ENCODE measurements at places on chromosomes 6 and 20.

GRCh38 chr20:46999801-47000465 is 105.3 kb downstream of the EYA2 start:
- no peak for DNase-seq

DNA sequence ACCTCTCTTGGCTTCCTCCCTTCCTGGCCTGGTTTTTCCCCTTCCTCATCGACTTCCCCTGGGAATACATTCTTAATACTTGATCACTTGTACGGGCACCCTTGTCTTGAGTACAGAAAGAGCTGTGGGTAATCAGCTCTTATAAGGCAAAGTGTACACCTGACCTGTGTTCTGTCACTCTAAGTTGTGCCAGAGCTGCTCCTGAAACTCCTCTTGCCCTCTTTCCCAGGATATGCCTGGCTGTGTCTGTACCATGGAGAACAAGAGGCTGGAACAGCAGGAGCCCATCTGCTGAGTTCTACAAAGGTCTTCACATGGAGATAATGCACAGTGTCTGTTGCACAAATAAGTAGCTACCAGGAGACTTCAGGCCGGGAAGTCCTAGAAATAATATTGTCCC is 110.1 kb downstream of the FOXA2 start:
- DNase-seq, result no peak

DNA sequence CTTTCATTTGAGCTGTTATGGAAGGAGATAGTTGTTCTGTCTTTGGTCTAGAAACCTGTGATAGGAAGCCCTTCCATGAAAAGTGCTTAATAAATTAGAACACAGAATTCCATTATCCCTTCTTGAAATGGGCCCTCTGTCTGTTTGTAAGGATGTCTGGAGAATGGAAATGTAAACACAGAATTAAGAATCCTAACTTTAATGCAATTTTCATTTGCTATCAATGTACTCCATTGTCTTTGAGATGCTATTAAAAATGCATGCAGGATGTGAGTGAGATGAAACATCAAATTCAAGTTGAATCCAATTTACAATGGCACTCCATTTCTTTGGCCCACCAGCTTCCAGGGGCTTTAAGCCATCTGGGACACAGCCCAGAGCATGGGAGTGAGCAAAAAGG is 13.9 kb upstream of the AARS2 start:
- no peak for DNase-seq

DNA sequence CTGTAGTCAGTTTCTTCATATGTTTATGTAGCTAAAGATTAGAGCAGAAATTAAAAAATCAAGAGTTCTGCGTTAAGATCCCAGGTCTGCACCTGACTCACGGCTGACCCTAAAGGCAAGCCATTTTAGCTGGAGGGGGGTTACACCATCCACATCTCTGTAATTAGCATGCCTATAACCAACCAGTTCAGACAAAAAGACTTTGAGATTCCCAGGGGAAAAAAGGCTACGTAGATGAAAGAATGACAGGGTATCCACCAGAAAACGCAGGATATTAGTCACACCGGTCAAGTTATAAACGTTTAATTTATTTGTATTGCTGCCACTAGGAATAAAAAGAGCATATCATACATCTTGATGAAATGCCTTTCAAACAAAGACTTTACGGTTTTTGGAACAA is 299.1 kb downstream of the FOXC1 start:
- DNase-seq, result no peak

- DNase-seq, result no peak
Observed at GRCh38 chr20:31857861-31858759, 12.2 kb downstream of the DUSP15 start.

DNA sequence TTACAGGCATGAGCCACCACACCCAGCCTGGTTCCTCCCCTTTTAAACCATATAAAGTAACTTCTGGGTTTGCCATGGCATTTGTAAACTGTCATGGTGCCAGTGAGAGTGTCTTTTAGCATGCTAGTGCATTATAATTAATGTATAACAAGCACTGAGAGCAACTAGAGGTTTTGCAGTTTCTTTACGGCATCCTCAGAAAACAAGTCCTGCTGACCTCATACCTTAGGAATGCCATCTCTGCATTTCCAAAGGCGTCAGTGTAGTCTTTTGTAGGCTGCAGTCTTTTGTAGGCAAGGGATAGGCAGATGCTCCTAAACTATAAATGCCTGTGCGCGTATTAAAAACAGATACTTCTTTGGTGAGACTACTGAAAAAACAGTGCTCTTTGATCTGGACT is 75.0 kb upstream of the EZR start:
- peak; percentile 25 for DNase-seq

DNA sequence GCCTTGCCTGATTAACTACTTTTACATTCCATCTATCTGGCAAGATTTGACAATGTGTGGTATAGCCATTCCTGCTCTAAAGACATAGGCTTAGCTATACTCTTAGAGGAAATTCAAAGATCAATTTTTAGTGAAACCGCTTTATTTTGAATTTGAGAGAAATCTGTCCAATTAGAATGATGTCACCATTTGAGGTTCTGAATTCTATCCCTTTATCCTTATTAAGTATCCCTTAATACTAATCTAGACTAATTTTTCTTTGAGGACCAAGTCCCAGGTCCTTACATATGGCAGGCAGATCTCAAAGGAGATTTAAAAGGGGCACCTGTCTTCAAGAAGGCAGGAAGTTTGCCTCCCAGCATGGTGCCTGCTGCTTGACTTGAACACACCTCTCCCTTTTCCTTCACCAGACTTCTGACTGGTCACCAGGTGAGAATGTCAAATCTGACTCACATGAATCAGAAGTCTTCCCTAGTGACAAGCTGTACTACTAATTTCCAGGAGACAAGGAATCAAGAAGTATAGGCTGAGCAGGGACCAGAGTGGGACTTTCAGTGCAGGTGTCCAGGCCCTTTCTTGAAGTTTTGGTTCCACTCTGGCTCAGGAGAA is 15.0 kb upstream of the MRAP2 start:
- DNase-seq, result no peak

GRCh38 chr20:44866703-44867335 is 18.7 kb upstream of the YWHAB start:
- DNase-seq, result no peak

GRCh38 chr6:150627585-150628025 is 27.9 kb downstream of the PLEKHG1 start:
- DNase-seq, result no peak

DNA sequence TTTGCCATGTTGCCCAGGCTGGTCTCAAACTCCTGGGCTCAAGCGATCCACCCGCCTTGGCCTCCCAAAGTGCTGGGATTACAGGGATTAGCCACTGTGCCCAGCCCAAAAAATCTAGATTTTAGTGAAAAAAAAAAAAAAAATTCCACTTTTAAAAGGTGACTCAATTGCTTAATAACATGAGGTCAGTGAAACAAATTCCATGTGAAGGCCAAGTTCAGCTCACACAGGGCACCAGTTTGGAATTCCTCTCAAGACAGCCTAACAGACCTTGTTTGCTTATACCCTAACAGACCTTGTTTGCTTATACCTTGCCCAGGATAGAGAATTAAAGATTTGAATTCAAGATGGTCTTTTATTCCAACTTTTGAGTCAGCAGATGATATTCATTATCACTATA is 5.1 kb downstream of the RRBP1 start:
- DNase-seq, result no peak

- no peak for DNase-seq
Observed at GRCh38 chr20:5862703-5863039, 87.7 kb downstream of the TRMT6 start.

DNA sequence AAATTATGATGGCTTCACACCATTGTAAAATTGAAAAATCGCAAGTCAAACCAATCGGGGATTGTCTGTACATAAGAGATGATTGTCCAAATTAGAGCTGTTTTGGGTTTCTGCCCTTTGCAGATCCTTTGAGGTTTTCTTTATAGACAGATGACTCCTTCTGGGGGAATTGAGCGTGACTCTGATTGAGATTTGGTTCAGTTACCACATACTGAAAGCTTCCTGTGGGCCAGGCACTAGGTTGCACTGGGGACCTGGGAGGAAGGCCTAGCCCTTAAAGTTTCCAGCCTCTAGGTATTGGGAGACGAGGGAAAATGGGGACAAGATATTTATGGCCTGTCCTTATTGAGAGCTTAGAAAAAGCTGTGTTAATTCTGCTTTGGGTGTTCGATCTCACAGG is 9.2 kb downstream of the VAPB start:
- DNase-seq, result no peak

DNA sequence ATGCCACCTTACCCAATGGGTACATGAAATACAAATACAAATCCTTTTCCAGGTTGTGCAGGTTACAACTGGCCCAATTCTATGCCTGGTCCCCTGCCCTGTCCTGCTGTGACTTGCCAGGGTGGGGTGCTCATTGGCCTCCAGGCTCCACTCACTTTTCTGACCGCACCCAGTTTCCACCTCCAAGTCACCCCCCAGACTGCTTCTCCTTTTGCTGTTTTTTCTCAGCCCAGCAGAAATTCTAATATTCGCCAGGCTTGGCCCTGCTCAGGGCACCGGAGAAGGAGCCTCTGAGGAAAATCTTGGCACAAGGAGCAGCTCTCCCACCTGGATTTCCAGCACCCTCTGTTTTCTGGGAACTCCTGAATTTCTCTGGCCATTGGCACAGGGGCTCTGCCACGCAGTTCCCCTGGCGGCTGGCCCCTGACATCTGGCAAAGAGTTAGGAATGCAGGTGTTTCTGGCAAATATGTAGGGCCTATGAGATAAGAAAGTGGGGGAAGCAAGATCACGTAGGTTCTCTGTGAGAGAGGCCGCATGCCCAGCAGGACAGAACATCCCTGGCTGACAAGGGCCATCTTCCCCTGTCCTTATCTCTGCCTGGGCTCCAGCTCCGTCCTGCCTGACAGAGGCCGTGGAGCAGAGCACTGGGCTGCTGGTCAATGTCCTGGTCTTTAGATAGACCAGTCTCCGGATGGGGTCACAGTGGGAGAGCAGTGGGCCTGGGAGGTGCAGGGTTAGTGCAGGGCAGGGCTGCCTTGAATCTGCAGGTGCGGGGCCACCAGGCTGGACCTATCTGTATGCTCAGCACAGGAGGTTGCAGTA is 2.9 kb upstream of the RAET1E start:
- DNase-seq, result no peak

DNA sequence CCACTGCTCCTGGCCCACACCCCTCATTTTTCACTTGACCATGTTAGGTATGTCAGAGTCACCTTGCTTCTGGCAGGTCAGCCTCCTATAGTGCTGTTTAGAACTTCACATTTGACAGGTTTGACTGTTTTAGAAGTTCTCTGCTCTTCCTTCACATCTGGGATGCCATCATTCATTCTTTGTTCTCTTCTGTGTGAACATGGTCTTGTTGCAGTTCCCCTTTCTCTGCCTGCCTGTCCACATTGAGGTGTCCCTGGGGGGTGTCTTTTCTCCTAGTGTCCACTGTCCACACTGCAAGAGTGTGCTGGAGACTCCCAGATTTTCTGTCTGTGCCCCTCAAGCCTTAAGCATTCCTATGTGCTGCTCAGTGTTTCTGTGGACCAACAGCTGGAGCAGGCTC is 89.5 kb downstream of the JARID2 start:
- DNase-seq, result no peak

GRCh38 chr6:162852192-162852591 is 124.4 kb downstream of the PACRG start:
- DNase-seq, result no peak

GRCh38 chr6:33199687-33200218 is 712 bp downstream of the RXRB start:
- no peak for DNase-seq
